ENCODE measurements at places on chromosomes 16 and 17. TPM values are rescaled to one million over a fixed set of nuclear protein-coding genes. Genes with fewer than 3 reads are reported as not detected.

WFIKKN1 gene
- total RNA-seq = 0.11 TPM

MYO15A gene
- 0.31 TPM for total RNA-seq

KRT40 gene
- total RNA-seq = not detected

- DNase-seq = no peak
- H3K4me3 ChIP-seq = no peak overlapping the region
- no peaks in the 10 kb centered on the region for H3K36me3 ChIP-seq
- peaks cover 64% of the 10 kb centered on the region for H3K4me1 ChIP-seq
Observed at GRCh38 chr17:31512796-31513195, 121.3 kb downstream of the RAB11FIP4 start.

DNA sequence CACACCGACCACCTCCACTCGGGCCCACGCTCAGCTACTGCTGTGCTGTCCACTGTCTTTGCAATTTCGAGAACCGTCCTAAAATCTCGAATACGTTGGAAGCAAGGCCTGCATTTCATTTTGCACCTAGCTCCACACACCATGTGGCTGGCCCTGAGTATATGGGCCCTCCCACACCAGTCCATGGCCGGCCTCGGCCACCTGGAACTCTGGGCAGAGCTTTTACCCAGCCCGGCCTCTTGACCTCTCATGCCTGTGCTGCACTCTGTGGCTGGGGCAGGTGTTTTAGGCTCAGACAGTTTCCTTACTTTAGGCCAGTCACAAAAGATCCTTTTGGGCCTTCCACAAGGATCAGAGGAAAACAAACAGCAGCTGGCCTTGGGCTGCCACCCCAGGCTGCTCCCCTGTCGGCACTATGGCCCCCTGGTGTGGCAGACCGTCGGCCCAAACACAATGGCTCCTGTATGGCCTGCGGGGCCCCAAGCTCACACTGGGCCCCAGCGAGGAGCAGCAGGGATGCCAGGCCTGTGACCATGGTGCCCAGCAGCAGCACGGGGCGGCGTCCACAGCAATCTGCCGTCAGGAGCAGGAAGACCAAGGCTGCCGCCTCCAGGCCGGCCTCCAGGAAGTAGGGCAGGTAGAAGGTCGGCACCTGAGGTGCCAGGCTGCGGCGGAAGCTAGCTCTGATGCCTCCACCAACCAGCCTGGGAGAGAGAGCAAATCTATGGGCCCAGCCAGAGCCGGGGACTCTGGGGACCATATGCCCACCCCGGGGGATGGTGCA is 2.5 kb downstream of the SLC22A31 start:
- no peaks in the 10 kb centered on the region for H3K36me3 ChIP-seq
- H3K4me3 ChIP-seq = no peak overlapping the region
- H3K27me3 ChIP-seq = peaks cover 17% of the 10 kb centered on the region
- H3K4me1 ChIP-seq = peaks cover 8% of the 10 kb centered on the region
- no peak for DNase-seq
- no peak overlapping the region for H3K27ac ChIP-seq

DNA sequence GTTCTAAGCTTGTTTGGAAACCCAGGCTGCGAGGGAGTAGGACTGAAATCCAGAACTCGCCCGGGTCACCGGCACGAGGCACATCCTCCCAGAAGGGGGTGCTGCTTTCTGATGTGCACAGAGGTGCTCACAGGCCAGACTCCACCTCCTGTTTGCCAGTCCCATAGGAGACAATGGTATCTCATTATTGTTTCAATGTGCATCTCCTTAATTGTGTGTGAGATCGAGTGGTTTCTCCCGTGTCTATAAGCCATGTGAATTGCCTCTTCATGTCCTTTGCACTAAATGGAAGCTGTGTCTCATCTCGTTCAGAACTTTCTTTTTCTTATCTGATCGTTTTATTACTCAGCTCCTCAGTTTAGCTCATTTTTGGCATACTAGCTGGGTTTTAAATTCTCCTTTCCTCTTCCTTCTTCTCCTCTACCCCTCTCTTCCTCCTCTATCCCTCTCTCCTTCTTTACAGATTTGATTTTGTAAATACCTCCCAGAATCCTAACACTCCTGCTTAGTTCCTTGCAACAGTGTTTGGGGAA is 32.1 kb upstream of the PRKCB start:
- no peaks in the 10 kb centered on the region for H3K4me1 ChIP-seq
- peak overlapping the region; percentile 13 for H3K27ac ChIP-seq
- DNase-seq = peak; percentile 60
- H3K4me3 ChIP-seq = peak overlapping the region; percentile 27
- H3K36me3 ChIP-seq = no peaks in the 10 kb centered on the region

- no peak overlapping the region for H3K27ac ChIP-seq
- H3K36me3 ChIP-seq = no peaks in the 10 kb centered on the region
- peaks cover 18% of the 10 kb centered on the region for H3K27me3 ChIP-seq
- peaks cover 14% of the 10 kb centered on the region for H3K4me1 ChIP-seq
- H3K4me3 ChIP-seq = no peak overlapping the region
Observed at GRCh38 chr16:71540-72401, 660 bp downstream of the RHBDF1 start.

DNA sequence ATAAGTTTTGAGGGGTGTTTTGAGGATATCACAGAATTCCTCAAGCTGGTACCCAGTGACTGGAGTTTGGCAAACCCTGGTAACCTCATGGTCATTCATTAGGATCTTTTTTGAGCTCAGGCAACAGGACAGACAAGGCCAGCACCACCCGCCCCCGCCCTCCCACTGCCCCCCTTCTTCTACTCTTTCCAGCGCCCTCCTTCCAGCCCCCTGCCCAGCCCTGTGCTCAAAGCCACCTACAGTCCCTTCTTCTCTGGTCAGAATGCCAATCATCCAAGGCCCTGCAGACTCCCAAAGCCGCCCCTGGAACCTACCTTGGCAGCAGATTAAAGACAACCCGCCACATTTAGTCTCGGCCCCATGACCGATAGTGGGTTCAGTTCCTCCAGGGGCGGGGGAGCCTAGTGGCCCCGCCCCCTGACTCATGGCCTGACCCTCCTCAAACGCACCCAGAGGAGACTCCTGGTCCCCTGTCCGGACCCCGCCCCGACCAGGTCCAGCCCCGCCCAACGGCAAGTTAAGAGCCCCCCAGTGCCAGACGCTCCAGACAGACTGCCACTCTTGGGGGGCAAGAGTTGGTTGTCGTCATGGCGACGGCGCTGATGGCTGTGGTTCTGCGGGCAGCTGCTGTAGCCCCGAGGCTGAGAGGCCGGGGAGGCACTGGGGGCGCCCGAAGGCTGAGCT is at the start of gene NAGS:
NAGS (plus strand) TSS at position 546 of the 684 bp plus-strand sequence; CDS start at position 588, 42 bp downstream.
- peak; percentile 18 for DNase-seq
- H3K36me3 ChIP-seq = no peaks in the 10 kb centered on the region
- no peak within 1 kb of the TSS for H3K27ac ChIP-seq
- H3K4me1 ChIP-seq = peaks cover 28% of the 10 kb centered on the region

- DNase-seq = no peak
- H3K27me3 ChIP-seq = peaks cover 21% of the 10 kb centered on the region
- H3K4me3 ChIP-seq = no peak overlapping the region
- H3K4me1 ChIP-seq = no peaks in the 10 kb centered on the region
- no peaks in the 10 kb centered on the region for H3K36me3 ChIP-seq
Observed at GRCh38 chr17:40949418-40949817, 12.0 kb upstream of the KRT23 start.

DNA sequence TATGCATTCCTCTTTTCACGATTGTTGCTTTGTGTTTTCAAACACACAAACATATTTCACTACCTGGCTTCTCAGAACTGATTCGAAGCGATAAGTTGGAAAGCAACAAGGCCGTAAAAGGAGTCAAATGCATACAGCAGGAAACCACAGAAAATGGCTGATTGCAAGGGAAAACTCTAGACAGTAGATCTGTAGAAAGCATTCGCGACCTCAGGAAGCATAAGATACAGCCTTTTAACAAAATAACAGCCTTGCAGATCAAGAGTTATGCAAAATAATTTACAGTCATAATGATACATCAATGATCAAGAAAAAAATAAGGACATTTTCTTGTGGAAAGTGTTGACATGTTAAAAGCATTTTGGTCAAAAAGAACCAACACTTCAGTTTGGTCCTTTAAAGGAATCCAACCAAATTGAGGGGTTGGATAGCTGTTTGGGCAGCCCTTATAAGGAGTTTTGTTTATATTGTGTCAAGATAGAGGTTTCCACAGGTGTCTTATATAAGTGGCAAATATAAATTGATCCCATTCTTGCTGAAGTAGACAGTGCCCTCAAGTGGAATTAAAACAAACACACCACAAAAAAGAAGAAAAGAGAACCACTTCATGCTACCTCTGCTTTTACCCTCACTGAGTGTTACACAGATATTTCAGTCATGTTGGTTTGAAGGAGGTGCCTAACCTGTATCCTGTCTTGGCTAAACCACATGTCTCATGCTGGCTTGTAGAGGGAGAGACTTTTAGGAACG is 5.5 kb downstream of the CYLD start:
- peak overlapping the region; percentile 49 for H3K4me3 ChIP-seq
- peaks cover 70% of the 10 kb centered on the region for H3K4me1 ChIP-seq
- H3K36me3 ChIP-seq = peaks cover 11% of the 10 kb centered on the region
- no peak for DNase-seq
- H3K27me3 ChIP-seq = no peaks in the 10 kb centered on the region

DNA sequence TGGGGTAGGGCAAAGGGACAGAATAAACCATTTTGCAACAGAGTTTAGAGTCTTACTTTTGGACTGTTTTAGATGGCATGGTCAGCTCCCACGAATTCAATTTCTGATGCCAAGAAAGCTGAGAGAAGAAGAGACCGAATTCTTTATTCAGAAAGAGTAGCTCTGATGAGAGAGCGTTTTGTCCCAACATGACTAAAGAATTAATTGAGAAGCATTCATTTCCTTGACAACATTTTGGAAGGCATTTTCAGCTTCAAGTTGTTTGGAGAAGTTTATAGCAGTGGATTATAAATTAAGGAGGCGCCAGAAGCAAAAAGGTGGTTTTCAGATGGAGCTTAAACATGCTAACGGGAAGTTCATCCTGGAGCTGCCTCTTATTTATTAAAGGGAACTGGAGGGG is 12.2 kb downstream of the GAN start:
- H3K27ac ChIP-seq = no peak overlapping the region
- no peak for DNase-seq
- H3K27me3 ChIP-seq = no peaks in the 10 kb centered on the region
- H3K4me1 ChIP-seq = no peaks in the 10 kb centered on the region
- no peak overlapping the region for H3K4me3 ChIP-seq

Measured in CD8-positive, alpha-beta memory T cell (primary cell).